ENCODE measurements at places on chromosomes 5 and 9.

- no peak for DNase-seq
Observed at GRCh38 chr5:106956886-106957285, 713.9 kb downstream of the EFNA5 start.

- no peak for DNase-seq
Observed at GRCh38 chr9:105146677-105147076, 97.8 kb upstream of the SLC44A1 start.

GRCh38 chr9:105053209-105053652 is 125.3 kb upstream of the ABCA1 start:
- peak; percentile 57 for DNase-seq

DNA sequence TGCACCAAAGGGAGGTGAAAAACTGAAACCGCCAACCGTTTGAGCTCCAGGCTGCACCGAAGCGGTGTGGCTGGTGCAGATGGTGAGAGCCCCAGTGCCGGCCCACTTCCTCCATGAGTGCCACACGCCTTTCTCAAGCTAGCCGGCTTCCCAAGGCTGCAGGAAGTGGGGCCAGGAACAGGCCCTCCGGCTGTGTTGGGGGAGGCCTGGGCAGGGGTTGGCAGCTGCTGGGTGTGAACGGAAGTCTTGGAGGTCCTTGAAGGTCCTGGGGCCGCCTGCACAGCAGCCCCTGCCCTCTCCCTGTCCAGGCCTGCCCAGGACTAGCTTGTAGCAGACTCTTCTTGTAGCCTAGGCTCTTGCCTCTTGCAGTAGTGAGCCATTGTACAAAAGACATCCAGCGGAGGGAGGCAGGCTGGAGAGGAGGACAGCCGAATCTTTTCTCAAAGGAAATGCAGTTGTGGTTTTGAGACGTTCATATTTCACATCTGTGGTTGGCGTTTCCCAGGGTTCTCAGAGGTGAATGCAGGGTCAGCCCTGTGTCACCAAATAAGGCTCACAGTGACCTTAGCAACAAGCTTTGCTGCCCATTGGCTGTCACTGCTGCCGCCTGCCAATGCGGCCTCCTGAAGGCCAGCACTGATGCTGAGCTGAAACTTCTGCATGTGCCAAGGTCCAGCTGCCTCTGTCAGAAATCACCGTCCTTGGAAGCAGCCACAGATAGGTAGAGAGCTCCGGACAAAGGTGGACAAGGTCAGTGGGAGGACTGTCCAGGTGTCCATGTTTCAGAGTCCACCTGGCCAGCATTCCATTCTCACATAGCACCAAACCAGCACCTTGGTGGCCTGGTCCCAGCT is 23.9 kb downstream of the IRF1 start:
- DNase-seq = peak; percentile 53

- no peak for DNase-seq
Observed at GRCh38 chr5:74257060-74257527, 383.4 kb downstream of the ENC1 start.

DNA sequence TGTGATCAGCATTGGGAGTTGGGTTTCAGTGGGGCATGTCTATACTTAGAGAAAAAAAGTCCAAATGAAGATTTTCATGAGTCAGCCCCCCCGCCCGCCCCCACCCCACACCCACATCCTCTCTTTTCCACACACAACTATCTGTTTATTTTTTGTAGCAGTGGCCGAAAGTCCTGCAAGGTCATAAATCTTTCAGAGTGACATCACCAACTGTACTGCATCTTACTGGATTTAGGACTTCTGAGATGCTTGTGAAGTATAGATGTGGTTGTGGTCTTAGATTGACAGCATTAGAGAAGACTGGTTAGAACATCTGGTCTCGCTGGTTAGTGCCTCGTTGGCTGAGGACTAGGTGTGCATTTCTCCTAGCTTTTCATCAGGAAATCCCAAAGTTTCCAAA is 7.3 kb upstream of the ROPN1L start:
- no peak for DNase-seq

- peak; percentile 46 for DNase-seq
Observed at GRCh38 chr9:136339173-136339957, 12.0 kb downstream of the GPSM1 start.

GRCh38 chr9:7756088-7756487 is 43.5 kb downstream of the DMAC1 start:
- DNase-seq = peak; percentile 5

GRCh38 chr9:134060546-134060945 is 7.3 kb downstream of the BRD3 start:
- DNase-seq = peak; percentile 1

DNA sequence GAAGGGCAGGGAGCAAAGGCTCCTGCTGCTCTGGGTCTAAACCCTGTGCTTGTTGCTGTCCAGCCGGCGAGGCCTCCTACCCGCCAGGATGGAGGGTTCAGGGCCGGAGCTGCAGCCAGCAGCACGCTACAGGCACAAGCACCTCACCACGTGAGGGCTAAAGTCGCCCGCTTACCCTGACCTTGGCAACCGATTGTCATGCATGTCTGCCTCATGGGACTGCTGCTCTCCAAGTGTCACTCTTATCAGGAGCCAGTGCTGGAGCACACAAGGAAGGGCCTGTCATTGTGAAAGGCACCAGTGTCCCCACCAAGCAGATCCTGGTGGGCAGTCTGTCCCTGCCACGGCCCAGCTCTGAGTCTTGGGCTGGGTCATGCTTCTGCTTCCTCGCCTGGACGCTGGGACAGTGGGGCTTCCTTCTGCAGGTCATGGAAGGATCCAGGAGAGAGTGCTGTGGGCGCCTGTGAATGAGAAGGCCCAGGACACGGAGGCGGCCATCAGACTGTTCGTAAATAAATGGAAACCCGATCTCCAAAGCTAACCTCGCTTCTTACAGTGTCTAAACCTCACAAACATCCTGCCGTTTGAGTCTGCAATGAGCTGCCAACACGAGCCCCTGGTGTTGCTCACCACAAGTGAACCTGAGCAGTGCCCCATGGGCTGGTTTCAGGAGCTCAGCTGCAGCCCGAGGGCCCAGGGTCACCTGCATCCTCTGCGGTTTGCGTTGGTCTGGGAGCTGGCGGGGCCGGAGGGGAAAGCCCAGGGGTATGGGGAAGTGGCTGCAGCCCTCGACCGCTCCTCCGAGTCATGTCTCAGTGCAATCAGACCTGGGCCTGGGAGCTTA is 58.2 kb upstream of the RXRA start:
- no peak for DNase-seq

GRCh38 chr9:127384901-127385300 is 12.1 kb upstream of the SLC2A8 start:
- no peak for DNase-seq

GRCh38 chr9:33131790-33132772 is 35.1 kb downstream of the B4GALT1 start:
- no peak for DNase-seq

DNA sequence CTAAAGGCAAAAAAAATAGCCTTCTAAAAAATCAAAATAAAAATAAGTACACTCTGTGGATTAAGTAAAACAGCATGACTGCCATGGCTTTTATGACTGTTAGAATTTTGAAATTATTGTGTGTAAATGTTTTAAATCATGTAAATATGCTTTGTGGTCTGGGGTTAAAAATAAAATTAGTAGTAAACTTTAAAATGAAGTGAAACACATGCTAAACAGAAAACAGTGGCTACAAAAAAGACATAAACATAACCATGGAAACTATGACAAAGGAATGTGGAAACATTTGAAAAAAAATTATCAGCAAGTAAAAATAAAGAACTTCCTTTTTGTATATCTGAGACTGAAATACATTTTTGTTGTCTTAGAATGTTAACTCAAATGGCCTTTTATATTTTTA is 134.5 kb upstream of the SPEF2 start:
- DNase-seq = no peak

DNA sequence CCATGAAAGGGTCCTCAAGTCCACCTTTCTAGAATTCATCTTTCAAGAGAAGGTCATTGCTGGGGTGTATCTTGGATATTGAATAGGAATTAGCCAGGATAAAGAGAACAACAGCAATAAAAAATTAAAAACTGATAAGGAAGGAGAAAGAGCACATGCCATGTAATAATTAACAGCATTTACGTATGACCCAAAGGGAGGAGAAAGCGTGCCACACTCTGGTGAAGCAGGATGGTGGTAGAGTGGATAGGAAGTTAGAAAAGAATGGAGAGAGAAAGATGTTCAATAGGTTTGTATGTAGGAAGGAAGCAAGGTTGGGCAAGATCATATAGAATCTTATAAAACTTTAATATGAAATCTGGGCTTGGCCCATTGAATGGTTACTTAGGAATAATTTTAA is 751.5 kb downstream of the MAT2B start:
- DNase-seq = no peak

DNA sequence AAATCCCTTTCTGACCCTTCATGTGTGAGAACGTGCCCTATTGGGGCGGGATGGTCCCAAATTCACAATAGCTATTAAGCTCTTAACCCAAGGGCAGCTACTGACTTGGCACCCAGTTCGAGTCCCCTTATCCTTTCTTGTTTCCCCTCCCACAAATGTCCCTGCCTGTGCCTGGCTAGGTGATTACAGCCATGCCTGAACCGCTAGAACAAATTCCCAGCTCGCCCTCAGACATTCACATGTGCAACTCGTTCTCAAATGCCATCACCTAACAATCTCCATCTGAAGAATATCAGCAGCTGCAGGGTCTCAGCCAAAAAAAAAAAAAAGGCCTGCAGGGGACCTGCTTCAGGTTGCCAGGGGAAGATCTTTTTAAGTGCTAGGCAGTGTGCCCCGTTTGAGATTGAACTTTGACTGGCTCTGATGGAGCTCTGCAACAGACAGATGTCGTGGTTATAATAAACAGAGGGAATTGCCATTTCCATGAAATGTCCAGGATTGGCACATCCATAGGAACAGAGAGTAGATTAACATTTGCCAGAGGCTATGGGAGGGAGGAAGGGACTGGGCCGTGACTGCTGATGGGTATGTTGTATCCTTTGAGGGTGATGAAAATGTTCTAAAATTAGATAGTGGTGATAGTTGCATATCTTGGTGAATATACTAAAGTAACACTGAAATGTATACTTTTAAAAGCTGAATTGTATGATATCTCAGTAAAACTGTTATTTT is 347.2 kb upstream of the WWC1 start:
- no peak for DNase-seq

GRCh38 chr9:35658968-35659220 is 802 bp downstream of the CCDC107 start:
- peak; percentile 36 for DNase-seq

DNA sequence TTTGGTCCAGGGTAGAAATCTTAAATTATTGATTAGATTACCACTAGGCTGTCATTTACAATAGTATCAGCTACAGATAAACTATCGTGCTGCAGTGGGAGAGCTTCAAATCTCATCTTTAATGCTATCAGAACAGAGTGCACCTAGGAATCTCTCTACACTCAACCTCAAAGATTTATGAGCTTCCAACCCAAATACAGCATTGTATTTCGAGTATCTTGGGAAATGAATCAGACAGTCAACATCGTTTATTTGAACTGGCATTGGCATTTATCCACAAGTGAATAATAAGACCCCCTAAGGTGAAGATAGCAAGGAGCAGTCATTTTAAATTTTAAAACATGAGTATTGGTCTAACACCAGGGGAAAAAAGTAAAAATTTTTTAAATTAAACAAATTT is 1203.2 kb downstream of the CDH12 start:
- no peak for DNase-seq

GRCh38 chr5:57989378-57989777 is 470.5 kb downstream of the PLK2 start:
- no peak for DNase-seq

GRCh38 chr9:123544007-123544827 is 188.2 kb downstream of the CRB2 start:
- peak; percentile 9 for DNase-seq

DNA sequence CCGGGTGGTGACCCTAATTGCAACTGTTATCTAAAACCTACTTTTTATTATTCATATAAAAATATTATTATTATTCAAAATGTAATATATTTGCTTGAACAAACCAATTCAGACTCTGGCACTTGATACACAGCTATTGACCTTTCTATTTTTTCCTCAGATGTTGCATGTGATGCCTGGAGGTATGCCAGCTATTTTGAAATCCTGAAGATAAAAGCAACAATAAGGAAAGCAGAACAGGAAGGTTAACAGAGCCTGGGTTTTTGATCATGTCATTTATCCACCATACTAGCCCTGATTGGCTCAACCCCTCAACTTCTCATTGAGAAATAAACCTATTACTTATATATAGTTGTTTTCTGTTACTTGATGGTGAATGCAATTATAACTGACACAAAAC is 340.9 kb upstream of the KIF2A start:
- DNase-seq = no peak

DNA sequence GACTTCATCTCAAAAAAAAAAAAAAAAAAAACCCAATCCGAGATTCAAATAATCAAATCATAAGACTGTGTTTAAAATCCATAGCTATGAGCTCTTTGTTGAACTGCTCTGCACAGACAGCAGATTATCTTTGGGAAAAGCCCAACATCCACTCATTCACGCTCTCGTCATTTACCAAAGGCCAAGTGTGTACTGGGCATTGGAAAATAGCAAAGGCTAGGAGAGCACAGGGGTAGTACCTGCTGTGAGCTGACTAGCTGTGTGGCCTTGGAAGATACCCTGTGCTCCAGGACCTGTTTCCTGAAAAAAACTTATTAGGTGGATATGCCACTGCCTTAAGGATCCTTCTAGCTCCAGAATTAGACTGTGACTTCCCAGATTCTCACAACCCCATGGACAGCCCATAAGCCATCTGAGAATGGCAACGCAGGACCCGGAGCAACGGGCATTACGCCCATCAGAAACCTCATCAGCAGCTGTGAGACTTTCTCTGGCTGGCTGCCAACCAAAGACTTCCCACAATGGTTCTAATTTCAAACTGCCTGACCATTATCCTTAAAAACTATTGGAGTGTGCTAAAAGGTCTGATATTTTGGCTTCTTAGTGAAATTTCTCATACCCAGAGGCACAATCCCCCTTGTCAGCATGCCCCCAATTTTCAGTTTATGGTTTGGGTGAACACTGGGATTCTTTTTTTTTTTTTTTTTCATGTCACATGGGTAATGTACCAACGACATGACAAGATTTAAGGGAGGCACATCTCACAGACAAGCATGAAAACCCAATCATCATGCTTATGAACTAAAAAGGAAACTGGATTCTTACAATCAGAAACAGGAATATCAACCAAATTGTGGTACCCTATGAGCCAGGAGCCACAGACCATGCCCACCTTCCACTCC is 16.8 kb downstream of the SERINC5 start:
- DNase-seq = no peak

DNA sequence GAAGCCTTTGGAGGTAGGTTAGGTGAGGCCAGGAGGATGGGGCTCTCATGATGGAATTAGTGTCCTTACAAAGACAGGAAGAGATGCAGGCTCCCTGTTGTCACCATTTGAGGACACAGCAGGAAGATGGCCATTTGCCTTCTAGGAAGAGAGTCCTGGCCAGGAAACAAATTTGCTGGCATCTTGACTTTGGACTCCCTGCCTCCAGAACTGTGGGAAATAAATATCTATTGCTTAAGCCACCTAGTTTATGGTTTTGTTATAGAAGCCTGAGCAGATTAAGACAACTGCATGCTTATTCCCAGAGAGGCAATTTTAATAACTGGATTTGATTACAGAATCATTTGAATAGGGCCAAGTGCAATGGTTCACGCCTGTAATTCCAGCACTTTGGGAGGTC is 50.5 kb upstream of the EPB41L4B start:
- DNase-seq = no peak

- no peak for DNase-seq
Observed at GRCh38 chr9:136053757-136054142, 41.3 kb downstream of the NACC2 start.
